ENCODE measurements at places on chromosomes 11 and 22.
A peak's percentile ranks its signal among the peaks of the same experiment; 100 is the strongest.

- DNase-seq = no peak
These were observed 14.3 kb downstream of the MOV10L1 start for GRCh38 chr22:50104141-50104544.

GRCh38 chr11:33830903-33831648, 56.8 kb upstream of the FBXO3 start:
- DNase-seq = no peak

GRCh38 chr11:97544431-97544830, 1154.6 kb downstream of the JRKL start:
- no peak for DNase-seq

GRCh38 chr11:113587308-113587739, 112.1 kb upstream of the DRD2 start:
- DNase-seq = peak; percentile 14

DNA sequence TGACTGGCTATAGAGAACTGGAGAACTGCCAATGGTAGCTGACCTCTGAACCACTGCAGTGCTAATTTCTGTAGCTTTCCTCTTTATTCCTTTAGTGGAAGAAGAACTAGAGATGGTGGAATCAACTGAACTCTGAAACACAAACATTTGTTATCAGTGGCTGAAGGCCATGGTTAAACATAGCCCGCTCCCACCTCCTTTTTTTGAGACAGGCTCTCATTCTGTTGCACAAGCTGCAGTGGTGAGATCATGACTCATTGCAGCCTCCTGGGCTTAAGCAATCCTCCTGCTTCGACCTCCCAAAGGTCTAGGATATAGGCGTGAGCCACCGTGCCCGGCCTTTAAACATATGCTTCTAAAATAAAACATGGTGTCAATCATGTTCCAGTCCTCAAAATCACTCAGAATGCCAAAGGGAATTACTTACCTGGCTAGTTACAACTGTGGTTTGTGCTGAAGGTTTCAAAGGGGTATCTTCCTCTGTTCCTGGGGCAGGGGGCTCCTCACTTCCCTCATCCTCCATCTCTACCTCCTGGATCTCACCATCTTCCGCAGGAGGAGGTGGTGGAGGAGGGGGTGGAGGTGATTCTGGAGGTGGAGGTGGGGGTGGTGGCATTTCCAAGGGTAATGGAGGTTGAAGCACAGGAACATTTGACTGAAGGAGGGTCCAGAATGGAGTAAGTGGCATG, 9.0 kb upstream of the AGBL2 start:
- peak; percentile 44 for DNase-seq

DNA sequence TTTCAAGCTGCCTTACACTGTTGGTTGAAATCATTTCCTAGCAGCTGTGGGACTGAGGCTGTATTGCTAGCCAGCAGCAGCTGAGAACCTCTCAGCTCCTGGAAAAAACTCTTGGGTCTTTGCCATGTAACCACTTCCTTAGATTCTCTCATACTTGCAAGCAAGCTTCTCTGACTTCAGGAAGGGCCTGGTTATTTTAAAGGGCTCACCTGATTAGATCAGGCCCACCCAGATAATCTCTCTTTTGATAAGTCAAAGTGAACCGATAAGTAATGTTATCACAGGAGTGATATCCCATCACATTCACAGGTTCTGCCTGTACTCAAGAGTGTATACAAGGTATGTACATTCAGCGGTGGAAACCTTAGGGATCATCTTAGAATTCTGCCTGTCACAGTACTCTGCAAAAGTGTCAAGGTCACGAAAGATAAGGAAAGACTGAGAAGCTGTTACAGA, 7.4 kb upstream of the CLPB start:
- peak; percentile 21 for DNase-seq

- no peak for DNase-seq
These were observed 25.8 kb downstream of the KCNC1 start for GRCh38 chr11:17760102-17761029.

GRCh38 chr11:130514851-130515250, 66.4 kb downstream of the ADAMTS15 start:
- DNase-seq = no peak

GRCh38 chr22:40001800-40002577, 7.2 kb downstream of the FAM83F start:
- no peak for DNase-seq

- DNase-seq = no peak
These were observed 9.8 kb downstream of the UCP2 start for GRCh38 chr11:73972620-73973449.

GRCh38 chr11:12598330-12599256, 75.6 kb upstream of the TEAD1 start:
- no peak for DNase-seq

GRCh38 chr11:132463295-132464002, 1068.9 kb downstream of the OPCML start:
- DNase-seq = no peak

- DNase-seq = no peak
These were observed 56.2 kb upstream of the SC5D start for GRCh38 chr11:121236115-121237001.

DNA sequence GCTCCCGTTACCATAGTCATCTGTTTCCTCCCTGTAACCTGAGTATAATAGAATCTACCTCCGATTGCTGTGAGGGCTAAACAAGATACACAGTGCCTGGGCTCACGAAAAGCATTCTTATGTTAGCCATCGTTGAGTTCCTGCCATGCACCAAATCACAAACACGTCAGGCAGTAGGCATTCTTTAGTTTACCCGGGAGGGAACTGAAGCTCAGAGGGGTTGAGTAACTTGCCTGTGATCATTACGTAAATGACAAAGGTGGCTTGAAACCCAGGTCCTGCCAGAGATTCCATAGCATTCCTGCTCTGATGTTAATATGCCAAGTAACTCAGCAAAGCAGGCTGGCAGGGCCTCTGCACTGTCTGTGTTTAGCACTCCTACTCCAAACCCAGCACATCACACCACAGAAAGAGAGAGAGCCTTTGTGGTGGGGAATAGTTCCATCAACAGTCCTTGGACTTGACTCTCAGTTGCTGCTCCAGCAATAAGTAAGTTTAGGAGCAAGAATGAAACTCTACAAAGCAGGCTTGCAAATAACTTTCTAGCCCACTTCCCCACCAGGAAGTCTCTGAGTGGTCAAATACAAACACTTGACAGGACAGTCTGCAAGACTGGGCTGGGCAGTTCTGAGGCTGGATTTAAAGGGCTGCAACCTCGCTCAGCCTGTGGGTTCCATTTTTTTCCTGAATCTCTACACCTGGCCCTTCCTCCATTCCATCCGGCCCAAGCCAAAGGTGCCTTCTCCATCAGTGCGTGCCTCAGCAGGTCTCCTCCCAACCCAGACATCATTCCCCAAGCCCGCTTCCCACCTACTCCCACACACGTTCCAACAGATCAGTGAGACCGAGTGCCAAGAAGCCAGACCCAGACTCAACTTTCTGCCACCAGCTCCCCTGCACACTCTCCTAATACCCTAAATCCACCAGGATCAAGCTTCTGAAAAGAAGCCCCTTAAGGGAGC, 1.1 kb downstream of the SCN2B start:
- DNase-seq = no peak

GRCh38 chr11:36282926-36283325, 6.3 kb downstream of the COMMD9 start:
- no peak for DNase-seq

DNA sequence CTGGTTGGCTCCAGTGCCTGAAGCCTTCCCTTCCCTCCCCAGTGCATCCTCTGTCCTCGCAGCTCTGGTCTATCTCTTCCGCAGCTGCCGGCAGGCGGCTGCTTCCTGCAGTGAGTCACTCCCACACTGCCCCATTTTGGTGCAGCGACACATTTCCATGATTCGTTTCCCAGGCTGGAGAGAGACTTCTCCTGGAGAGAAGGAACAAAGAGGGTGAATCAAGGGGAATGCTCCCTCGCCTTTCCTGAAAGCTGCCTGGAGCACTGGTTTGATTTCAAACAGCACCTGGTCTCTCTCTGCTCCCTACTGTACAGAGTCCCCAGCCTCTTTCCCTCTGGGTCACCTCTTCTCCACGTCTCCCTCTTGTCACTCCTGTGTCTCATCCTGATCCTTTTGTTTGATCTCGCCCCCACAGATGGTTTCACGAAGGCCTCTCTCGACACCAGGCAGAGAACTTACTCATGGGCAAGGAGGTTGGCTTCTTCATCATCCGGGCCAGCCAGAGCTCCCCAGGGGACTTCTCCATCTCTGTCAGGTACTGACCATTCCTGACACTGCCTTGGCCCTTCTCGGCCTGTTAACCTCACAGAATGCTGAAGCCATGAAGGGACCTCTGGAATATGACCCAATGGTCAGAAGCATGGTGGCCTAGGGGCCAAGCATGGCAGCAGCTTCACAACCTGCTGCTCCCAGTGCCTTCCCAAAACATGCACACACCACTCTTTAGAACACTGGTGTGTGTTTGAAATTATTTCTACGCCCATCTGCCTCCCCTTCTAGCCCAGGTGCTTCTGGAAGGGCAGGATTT, at the start of gene TMA7B:
Gene TMA7B, plus strand, starts transcription at position 758 of the 808 bp plus-strand sequence. CDS start 3,978 bp downstream, outside the sequence.
- no peak for DNase-seq

GRCh38 chr11:116946414-116946813, 109.0 kb upstream of the APOA1 start:
- DNase-seq = no peak

DNA sequence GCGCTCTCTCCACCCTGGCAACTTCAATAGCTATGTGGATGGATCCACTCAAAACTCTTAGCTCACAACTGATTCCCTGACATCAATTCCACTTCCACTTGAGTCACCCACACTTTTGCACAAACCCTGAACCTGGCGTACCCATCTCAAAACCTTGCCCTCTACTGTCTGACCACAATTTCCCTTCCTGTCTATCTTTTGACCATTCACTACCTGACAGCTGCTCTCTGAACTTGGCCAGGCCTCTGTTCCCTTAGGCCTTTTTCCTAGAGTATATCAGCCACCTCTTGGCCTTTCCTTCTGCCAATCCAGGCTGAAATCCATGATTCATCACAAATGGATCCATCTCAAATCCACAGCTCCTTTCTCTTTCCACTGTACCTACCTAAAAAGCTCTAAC, 106.0 kb downstream of the RPL27A start:
- no peak for DNase-seq

GRCh38 chr22:38162881-38163843, 18.5 kb downstream of the PLA2G6 start:
- DNase-seq = no peak

DNA sequence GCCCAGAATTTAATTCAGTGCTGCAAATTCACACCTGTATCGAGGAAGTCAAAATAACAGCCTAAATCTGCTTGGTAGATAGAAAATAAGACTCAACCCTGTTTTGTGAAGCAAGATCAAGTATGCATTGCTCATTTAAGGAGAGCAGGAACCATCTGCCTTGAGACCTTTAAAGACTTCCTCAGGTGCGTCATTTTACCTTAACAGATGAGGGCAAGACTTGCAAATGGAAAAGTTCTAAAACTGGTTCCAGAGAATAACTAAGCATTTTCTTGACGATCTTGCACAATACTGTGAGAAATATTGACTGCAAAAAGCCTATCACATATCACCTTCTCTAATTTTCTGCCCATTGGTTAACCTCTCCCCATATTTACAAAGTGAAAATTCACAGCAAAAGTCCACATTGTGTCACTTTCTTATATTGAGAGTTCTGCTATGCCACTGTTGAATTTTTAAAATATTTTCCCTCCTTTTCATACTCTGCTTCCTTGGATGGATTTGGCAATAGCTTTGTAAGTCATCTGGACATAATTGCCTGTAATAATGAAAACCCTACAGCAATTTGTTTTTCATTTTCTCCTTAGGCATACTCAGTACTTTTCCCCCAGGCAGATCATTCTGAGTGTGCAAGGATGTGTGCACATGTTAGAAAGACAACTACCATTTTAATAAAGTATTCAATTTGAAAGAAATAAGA, 234.2 kb downstream of the AASDHPPT start:
- DNase-seq = no peak

GRCh38 chr11:116285026-116285425, 487.8 kb downstream of the BUD13 start:
- DNase-seq = no peak

- no peak for DNase-seq
These were observed 11.7 kb upstream of the MRPL23 start for GRCh38 chr11:1935156-1936071.

DNA sequence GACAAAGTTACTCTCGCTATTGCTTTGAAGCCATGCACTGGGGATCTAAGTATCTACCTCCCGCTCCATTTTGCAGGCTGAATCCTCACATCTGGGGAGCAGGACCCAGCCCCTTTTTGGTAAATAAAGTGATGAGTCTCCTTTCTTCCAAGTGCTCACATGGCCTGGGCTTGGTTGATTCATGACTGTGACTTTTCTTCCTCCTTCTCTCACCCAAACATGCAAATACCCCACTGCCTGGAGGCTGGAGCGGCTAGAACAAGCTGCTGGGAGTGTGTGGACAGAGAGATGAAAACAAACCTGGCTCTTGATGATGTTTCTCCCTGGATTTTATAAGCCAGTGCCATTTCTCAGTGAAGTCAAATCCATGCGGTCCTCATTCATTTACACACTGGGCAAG, 72.7 kb downstream of the TRIM29 start:
- DNase-seq = no peak

DNA sequence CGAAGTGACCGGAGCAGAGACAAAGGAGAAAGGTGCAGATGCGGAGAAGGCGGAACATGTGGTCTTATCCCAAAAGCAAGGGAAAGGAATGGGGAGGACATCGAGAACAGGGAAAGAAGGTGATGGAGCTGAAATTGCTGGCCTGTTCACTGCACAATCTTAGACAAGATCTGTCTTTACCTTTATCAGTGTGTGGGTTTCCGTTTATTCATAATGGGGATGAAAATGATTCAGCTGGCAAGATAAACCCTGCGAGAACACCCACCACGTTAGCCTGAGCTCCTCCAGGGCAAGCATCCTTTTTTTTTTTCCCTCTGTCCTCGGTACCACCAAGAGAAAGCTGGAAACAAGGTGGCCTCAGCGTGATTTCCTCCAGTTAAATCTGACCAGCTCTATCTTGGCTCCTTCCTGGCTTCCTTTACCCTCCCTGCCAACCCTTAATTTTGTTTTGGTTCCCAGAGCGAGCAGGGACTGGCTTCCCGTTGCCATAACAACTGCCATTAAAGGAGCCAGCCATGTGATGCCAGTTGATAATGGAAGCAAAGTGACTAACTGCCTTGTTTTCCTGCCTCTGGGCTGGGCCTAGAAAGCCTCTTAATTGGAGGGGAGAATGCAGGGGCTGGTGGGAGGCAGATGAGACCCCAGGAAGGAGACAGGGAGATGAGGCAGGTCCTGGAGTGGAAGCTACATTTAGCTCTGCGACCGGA, 4.2 kb downstream of the SGSM1 start:
- DNase-seq = peak; percentile 19

GRCh38 chr11:79971255-79971654, 530.4 kb upstream of the TENM4 start:
- DNase-seq = no peak

- DNase-seq = no peak
These were observed 18.5 kb downstream of the FBLN1 start for GRCh38 chr22:45521178-45521577.

GRCh38 chr11:29518389-29519174, 498.2 kb downstream of the KCNA4 start:
- DNase-seq = no peak

- DNase-seq = no peak
These were observed 13.0 kb downstream of the SCUBE2 start for GRCh38 chr11:9078113-9079086.

GRCh38 chr11:35944503-35945136, 758 bp downstream of the LDLRAD3 start:
- DNase-seq = peak; percentile 14

GRCh38 chr11:44913502-44913901, 37.2 kb downstream of the TP53I11 start:
- DNase-seq = no peak
